Mesenteric fat pad (tissue), 1 donor: ENCODE measurements at places on chromosomes 13 and 19.

- no peak for DNase-seq
Observed at GRCh38 chr13:21594715-21595545, 9.0 kb downstream of the MICU2 start.

DNA sequence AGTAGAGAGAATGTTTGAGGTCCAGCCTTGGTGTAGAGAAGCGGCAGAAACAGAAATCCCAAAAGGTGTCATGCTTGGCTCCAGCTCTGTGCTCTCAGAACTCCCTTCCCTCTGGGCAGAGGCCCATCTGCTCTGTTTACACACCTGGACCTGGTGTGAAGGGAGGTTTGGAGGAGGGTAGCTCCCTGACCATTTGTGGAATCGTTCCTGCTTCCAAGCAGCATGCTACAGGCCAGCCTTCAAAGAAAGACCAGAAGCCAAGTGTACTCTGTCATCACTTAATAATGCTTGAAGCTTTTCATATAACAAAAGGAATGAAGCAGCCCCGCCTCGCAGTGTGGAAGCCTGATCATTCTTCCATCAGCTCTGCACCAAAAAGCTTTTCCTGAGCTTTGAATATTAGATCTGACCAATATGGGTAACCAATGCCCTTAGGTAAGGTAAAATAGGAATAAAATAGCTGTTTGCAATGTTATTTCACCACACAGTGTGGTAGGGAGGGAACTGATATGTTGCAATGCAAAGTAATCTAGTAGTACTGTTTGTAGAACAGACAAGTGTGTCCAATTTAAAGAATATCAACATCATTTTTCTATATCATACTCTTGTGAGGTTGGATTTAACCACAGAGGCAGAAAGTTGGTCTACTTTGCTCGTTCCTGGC, 63.3 kb downstream of the ZIC5 start:
- DNase-seq: no peak

DNA sequence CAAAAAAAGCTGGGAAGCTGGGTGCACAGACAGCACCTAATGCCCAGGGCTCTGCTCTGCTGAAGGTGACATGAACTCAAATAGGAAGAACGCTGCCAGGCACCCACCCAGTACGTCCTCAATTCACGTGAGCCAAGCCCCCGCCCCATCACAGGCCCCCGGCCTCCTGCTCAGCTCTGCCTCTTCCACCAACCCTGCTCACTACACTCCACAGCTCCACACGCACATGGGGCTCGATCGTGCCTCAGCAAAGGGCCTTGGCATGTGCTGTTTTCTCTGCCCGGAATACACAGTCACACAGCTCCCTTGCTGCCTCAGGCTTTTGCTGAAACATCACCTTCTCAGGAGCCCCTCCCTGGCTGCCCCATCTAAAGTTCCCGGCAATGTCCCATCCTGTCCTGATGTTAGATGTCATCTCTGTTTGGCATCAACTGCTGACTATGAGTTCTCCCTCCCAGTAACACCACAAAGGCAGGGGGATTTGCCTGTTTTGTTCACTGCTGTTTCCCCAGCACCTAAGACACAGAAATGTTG, 2.3 kb downstream of the ATP13A1 start:
- DNase-seq: no peak

DNA sequence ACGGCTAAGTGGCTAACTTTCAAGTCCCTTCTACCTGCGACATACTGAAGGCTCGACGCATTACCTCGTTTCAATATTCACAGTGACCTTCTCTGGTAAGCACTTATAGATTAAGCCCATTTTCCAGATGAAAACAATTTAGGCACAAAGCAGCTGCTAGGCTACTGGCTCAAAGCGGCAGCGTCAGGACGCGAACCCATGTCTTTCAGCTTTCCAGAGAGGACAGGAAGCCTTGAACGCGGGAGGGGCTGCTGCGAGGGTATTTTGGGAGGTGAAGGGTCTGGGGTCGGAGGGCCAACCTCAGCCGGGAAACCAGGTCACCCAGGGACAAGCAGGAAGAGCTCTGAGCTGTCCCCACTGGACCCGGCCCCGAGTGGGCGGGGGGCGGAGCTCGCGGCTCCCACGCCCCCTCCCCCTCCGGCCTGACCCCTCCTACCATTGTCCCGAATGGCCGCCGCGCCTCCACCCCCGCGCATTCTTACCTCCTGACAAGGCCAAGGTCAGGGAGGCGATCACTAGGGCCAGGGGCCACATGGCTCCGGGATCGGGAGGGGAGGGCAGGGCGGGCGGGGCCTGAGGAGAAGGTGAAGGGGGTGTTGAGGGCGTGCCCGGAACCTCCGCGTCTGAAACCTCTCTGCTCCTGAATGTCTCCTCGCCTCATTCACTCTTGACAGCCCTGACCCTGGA, at the start of gene KLK13:
KLK13 (minus strand) TSS at position 559 of the 687 bp plus-strand sequence; CDS start at position 534, 25 bp downstream.
- DNase-seq: no peak
